ELR (cell line): ENCODE measurements at places on chromosomes 5 and 9.

DNA sequence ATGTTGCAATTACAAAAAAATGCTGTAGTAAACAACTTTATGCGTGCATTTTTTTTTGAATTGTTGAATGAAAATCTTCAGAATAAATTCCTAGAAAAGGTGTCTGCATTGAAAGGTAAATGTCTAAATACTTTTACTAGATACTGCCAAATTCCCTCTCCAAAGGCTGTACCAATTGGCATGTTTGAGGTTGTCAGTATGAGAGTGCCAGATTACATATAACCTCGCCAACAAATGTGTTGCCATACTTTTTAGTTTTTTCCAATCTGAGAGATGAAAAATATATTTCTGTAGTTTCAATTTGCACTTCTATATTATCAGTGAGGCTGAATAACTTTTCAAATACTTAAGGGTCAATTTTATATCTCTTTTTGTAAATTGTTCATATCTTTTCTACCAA lies 261.5 kb upstream of the TARS1 start:
- DNase-seq, result no peak

- no peak for DNase-seq
Measured at GRCh38 chr5:172533058-172533398, 78.7 kb upstream of the SH3PXD2B start.

GRCh38 chr5:25027061-25027460 lies 382.3 kb upstream of the CDH10 start:
- no peak for DNase-seq

DNA sequence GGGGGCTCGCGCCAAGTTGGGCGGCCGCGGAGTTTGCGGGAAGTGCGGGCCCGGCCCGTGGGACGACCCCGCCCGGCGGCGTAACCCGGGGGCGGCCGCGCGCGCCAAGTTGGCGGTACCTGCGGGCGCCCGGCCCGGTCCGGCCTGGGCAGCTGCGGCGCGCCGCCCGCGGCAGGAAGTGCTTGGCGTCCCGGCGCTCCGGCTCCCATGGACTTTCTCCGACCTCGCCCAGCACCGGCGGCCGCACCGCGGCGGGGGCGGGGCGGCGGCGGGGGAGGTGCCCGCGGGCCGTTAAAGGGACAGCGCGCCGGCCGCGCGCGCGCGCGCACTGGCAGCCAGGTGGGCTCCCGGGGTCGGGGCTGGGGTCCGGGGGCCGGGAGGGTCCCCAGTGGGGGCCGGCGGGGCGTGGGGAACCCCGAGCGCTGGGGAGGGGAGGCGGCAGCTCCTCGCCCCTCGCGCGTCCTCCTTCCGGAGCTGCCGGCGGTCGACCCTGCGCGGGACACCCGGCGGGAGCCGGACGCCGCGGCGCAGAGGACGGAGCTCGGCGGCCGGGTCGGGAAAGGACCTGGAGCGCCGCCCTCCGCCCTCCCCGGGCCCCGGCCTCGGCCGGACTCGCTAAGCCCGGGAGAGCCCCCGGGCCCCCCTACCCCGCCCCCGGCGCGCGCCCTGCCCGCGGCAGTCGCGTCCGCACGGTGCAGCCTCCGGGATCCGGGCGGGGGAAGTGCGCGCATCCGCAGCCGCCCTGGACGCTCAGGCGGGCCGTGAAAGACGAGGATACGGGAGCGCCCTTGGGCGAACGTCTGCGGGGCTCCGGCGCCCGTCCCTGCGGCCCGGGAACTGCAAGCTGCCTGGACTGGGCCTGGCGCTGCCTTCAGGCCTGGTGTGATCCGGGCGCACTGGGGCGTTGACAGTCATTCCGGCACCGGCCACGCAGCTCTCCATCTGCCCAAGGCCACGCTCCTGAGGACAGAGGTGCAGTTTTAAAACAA lies at the start of gene NACC2:
NACC2 (minus strand) TSS at position 220 of the 989 bp plus-strand sequence. CDS start 44,768 bp downstream, outside the sequence.
- DNase-seq, result peak; percentile 67

DNA sequence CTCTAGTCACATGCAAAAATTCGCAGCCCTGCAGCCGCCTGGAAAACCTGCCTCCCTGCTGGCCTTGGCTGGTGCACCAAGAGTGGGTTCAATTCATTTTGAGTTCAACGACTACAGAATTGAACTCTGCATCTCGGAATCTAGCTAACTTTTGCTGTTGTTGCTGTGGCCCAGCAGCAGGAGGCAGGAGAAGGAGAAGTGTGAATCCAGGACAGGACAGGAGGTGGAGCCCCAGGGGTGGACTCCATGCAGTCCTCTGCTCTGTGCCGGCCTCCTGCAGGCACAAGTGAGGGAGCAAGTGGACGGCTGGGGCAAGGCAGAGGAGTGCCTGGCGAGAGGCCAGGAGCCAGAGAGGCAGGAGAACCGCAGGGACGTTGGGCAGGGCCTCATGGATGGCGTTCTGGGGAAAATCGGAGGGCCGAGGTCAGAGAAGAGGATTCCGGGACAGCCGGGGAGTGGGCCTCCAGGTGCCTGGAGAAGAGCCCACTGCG lies 214.2 kb downstream of the FANCC start:
- peak; percentile 9 for DNase-seq

- no peak for DNase-seq
Measured at GRCh38 chr9:116264361-116264760, 110.8 kb downstream of the PAPPA start.

GRCh38 chr5:142900927-142901326 lies 130.8 kb downstream of the ARHGAP26 start:
- peak; percentile 61 for DNase-seq

- DNase-seq, result no peak
Measured at GRCh38 chr9:130424595-130425454, 19.9 kb upstream of the ASS1 start.

- DNase-seq, result peak; percentile 31
Measured at GRCh38 chr5:33468775-33469435, 28.1 kb downstream of the TARS1 start.

- no peak for DNase-seq
Measured at GRCh38 chr5:144210655-144211054, 40.0 kb downstream of the KCTD16 start.

GRCh38 chr9:12784461-12785259 lies 9.8 kb downstream of the LURAP1L start:
- peak; percentile 97 for DNase-seq

- no peak for DNase-seq
Measured at GRCh38 chr5:68268101-68268851, 52.7 kb downstream of the PIK3R1 start.

- DNase-seq, result no peak
Measured at GRCh38 chr5:38008198-38008597, 168.4 kb upstream of the GDNF start.

GRCh38 chr9:81530310-81530810 lies 159.0 kb downstream of the TLE1 start:
- no peak for DNase-seq

DNA sequence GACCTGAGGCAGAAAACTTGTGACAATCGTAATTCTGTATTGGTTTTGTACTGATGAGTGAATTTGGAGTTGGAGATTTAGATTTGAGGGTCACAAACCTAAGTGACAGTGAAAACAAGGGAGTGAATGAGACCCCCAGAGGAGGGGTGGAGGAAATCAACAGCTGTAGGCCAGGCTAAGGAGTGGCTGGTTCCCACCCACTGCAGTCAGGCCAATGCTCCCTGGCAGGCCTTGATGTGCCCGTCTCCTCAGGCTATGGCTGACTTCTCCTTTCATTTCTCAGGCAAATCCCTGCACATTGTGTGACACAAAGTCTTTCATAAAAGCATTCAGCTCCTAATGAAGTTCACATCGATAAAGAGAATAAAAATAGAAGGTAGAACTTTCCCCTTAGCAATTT lies 557.6 kb downstream of the CETN3 start:
- DNase-seq, result no peak

- DNase-seq, result no peak
Measured at GRCh38 chr5:128357226-128357625, 180.8 kb downstream of the FBN2 start.

DNA sequence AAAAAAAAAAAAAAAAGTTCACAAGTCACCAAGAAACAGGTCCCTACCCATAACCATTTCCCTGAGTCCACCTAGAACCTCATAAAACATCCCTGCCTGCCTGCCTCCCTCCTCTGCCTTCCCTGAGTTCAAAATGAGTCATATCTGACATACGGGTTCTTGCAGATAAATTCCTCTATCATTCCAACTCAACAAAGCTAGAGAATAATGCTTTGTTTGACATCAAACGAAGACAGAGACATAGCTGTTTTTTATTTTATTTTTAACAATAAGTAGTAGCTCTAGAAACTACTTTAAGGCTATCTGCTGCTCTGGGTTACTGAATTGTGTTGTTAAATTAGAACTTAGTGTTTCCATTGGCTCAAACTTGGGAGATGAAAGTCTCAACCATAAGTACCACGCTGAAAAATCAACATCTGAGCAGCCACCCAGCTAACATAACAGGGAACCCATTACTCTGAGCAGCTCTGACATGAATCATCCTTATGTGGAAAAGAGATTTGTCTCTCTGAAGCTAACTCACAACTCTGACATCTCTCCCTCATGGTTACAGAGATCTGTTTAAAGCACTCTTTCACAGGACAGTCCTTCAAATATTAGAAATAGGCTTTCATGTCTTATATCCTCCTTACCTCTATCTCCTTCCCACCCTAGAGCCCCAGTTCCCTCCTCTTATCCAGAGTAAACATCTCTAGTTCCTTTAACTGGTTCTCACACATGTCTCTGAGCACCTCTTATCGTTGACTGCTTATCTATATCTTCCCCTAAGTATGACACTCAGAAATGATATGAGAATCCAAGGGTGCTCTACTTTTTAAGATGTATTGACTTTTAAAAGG lies 12.1 kb downstream of the TMEM245 start:
- DNase-seq, result peak; percentile 89

GRCh38 chr5:52743970-52744369 lies 43.7 kb upstream of the ITGA1 start:
- peak; percentile 56 for DNase-seq

- no peak for DNase-seq
Measured at GRCh38 chr9:130663258-130663976, 977 bp upstream of the PRDM12 start.

GRCh38 chr5:169201597-169201996 lies 99.3 kb downstream of the SLIT3 start:
- DNase-seq, result no peak

DNA sequence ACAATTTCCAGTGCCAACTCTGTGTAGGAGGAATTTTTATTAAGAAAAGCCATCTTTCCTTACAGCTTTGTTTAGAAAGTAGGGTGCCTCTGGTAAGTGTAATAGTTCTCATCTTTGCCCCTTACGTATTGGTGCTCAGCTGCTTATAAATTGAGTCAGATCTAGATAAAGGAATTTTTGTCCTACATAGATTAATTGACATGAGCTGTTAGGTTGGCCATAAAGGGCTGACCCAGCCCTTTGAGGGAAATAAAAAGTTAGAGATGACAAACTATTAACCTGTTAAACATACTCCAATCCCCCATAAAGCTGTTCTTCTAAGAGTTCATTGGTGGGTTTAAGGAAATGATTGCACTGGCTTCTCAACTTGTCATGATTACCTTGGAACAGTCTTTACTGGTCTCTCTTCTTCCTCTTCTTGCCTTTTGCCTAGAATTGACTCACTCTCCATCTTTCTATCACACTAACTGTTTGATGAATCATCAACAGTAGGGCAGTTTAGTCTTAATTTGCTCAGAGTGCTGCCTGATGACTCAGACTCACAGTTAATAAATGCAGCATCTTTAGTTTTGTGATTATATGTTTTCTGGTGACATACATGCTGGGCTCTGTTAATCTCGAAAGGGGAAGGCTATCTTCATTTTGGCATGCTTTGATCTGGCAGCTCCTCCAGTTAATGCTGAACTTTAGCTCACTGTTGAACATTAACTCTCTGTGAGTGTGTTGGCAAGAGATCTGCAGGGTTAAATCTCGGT lies 51.7 kb downstream of the ARHGAP26 start:
- peak; percentile 94 for DNase-seq

DNA sequence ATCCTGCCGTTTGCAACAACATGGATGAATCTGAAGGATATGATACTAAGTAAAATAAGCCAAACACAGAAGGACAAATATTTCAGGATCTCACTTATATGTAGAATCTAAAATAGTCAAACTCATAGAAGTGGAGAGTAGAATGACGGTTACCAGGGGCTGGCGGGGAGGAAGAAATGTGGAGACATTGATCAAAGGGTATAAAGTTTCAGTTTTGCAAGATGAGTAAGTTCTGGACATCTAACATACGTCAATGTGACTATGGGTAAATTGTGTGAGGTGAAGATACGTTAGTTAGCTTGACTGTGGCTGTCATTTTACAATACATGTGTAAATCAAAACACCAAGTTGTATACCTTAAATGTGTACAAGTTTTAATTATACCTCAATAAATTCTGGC lies 200.3 kb downstream of the SNX18 start:
- DNase-seq, result no peak

- peak; percentile 53 for DNase-seq
Measured at GRCh38 chr9:20358207-20358606, 264.1 kb downstream of the MLLT3 start.

DNA sequence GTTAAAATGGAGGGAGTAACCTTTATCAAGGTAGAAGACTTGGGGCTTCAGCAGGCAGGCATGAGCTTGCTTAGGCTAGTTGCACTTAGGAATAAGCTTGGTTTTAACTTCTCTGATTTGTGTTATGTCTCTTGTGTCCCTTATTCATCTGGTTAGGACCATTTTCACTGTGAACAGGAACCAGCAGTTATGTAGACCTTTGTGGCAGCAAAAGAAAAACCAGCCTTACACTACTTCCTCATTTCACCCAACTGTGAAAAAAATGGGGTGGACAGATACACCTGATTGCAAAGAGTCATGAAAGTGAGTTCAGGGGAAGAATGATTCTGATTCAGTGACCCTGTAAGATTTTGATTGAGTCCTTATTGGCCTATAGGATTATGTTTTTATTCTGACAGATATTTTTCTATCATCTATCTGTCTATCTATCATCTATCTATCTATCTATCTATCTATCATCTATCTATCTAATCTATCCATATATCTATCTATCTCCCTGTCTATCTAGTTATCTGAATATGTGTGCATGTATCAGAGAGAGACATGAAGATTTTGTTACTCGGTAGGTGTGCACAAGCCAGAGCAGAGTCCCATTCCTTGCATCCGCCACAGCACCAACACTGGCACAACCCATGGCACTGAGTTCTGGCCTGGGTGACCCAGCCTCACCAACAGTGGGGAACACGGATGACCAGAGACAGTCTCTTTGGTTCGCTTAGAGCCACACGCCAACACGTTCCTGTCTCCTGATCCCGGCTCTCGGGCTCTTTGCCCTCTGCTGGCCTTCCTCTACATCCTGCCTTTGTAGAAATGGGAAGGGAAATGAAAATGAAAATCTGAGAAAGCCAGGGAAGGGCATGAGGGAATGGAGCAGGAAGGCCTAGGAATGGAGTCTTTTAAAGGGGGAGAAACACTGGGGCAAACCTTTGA lies 1.3 kb upstream of the ZNF366 start:
- no peak for DNase-seq

DNA sequence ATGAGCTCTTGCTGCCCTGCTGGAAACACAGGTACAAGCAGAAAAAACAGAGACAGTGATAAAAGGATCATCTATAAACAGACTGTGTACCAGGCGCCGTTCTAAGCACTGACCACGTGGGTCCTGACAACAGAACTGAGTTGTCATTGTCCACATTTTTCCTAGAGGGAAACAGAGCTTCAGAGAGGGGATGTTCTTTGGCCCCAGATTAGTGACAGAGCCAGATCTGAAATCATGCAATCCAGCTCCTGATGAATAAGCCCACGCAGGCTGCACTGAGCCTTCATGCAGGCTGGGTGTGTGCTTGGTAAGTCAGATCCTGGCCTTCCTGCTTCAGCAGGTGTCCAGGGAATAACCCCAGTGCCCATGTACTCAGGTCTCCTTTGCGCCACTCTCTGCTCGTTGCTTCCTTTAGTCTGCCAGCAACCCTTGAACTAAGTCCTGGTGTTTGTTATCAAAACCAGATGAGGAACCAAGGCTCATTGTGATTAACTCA lies 22.8 kb upstream of the TCF7 start:
- DNase-seq, result no peak

- DNase-seq, result no peak
Measured at GRCh38 chr5:93573354-93574351, 7.4 kb downstream of the NR2F1-AS1 start.
